ENCODE measurements at places on chromosomes 1 and 21. TPM values are rescaled to one million over a fixed set of nuclear protein-coding genes. Genes with fewer than 3 reads are reported as not detected.

Gene LCE1F
- not detected for total RNA-seq

Gene C4BPA
- total RNA-seq = not detected

Gene PIGM
- total RNA-seq = 2.3 TPM

Gene RNU1-2
- total RNA-seq = under 0.01 TPM

Gene MYBPH
- 1.0 TPM for total RNA-seq

Gene CR1L
- not detected for total RNA-seq

Gene RHOU
- total RNA-seq = 17.7 TPM

Gene C1orf94
- total RNA-seq = not detected

Gene BARHL2
- total RNA-seq = not detected

Gene C1orf35
- total RNA-seq = 13.4 TPM

Gene CA14
- total RNA-seq = not detected

Gene PBX1
- total RNA-seq = 39.5 TPM

Gene UROD
- 79.5 TPM for total RNA-seq
